ENCODE measurements at places on chromosomes 11 and 22. TPM values are rescaled to one million over a fixed set of nuclear protein-coding genes. Genes with fewer than 3 reads are reported as not detected.

DNA sequence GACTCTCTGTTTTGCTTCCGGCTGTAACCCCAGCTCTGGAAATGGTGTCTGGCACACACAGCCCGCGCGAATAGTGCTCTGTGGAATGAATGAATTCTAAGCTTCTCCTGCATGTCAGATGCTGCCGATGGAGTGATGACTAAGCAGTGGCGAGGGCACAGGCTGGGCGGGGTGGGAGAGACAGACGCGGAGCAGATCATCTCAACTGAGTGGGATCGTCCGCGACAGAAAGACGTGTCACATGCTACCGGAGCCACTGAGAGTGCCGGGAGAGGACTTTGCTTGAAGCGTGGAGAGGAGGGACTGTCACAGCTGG, 334.5 kb downstream of the CTTN start:
- no peak for DNase-seq

Gene PRR33
- total RNA-seq = not detected

DNA sequence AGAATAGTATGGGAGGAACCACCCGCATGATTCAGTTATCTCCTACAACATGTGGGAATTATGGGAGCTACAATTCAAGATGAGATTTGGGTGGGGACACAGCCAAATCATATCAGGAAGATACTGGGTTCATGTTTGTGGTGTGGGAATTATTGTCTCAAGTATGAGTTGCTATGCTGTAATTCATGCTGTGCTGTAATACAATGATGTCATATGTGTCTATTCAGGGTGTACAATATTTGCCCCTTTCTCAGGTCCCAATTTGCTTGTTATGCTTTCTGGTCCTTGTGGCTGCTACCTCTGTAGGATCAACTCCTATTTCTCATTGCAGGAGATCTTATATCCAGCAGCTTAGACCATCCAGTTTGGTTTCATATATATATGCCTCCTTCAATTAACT, 52.2 kb upstream of the ARHGAP20 start:
- DNase-seq = no peak

DNA sequence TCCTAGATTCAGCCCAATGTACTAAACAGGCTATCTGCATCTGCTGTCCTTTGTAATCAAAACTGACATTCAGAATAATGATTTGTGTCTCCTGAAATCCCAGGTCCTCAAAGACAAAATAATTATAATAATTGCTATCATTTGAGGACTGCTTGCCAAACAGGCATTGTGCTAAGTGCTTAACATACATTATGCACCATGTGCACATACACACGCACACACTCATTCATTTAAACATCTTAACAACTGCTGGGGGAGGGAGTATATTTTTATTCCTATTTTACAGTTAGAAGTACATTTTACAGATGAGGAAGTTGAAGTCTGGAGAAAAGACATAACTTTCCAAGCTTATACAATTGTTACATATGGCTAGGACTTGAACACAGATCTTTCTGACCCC, 308.0 kb upstream of the ZC3H12C start:
- no peak for DNase-seq

Gene MEN1
- total RNA-seq = 38.0 TPM

GRCh38 chr11:12086271-12087074, 23.9 kb upstream of the MICAL2 start:
- DNase-seq = peak; percentile 66

DNA sequence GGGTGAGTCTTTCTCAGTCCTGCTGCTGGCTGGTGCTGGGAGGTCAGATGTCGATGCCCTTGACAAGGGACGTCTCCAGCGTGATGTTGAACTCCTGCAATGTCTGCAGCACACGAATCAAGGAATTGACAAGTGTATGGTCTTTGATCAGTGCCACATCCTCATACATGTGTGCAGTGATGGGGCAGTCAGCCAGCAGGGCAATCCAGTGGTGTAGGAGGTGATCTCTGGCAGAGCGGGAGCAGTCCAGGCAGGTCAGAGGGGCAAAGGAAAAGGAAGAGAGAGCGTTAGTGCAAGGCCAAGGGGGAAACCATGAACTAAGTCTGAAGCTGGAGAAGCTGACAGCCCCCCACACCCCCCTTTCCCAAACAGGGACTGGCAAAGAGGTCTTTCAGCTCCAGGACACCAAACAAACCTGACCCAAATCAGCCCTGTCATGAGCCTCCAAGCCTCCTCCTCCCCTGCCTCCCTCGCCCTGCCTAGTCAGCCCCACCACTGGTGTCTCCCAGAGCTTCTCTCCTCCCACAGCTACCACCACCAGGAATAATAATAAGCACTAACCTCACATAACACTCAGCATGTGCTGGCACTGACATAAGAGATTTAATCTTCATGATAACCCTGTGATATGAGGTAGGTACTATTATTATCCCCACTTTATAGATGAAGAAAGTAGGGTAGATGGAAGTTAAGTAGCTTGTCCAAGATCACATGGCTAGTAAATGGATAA, 48.4 kb upstream of the SCUBE2 start:
- peak; percentile 30 for DNase-seq

GRCh38 chr22:48340727-48341709, 1486.7 kb downstream of the BRD1 start:
- no peak for DNase-seq

Gene PHLDA2
- total RNA-seq = 406 TPM

- peak; percentile 41 for DNase-seq
Measured at GRCh38 chr22:40238425-40239344, 61.0 kb downstream of the TNRC6B start.

Gene MUC5AC
- 6.9 TPM for total RNA-seq

DNA sequence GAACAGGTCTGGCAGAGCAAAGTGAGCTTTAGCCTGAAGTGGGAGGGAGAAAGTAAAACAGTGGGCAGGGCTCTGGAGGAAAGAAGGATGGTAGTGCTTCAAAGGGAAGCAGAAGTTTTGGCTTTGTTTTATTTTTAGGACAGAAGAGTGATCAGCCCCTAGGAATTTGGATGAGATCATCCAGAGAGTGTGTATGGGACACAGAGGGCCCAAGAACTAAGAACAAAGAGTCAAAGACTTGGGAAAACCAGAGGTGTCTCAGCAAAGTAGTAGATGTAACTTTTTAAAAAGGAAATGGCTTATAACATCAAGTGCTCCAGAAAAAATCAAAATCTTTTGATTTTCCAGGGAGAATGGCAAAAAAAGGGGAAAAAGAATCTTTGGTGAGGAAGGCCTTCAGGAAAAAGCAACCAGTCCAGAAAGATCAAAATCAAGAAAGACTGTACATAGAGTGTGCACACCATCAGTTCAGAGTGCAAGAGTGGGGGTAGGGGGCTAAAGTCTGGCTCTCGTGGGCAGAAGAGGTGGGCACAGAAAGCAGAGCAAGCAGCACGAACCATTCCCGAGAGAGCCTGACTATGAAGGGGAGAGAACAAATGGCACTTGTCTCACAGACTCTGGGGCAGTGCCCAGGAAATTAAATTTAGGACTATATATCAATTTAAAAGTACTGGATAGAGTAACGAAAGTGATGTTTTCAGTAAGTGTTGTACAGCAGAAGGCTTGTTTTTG, 30.0 kb downstream of the MAPK1 start:
- DNase-seq = no peak

Gene MMP13
- 0.13 TPM for total RNA-seq

Gene OR52D1
- total RNA-seq = not detected

DNA sequence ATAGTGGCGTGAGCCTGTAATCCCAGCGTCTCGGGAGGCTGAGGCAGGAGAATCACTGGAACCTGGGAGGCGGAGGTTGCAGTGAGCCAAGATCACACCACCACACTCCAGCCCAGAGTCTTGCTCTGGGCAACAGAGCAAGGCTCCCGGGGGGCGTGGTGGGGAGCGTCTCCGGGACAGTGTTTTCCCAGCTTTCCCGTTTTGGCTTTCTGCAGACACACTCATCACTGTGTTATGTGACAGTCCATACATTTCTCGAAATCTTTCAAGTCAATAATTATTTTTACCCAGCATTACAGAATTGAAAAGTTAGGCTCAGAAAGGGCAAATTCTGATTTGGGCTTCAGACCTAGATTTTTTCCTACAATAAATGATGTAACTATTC, 31.7 kb downstream of the NEAT1 start:
- DNase-seq = no peak

DNA sequence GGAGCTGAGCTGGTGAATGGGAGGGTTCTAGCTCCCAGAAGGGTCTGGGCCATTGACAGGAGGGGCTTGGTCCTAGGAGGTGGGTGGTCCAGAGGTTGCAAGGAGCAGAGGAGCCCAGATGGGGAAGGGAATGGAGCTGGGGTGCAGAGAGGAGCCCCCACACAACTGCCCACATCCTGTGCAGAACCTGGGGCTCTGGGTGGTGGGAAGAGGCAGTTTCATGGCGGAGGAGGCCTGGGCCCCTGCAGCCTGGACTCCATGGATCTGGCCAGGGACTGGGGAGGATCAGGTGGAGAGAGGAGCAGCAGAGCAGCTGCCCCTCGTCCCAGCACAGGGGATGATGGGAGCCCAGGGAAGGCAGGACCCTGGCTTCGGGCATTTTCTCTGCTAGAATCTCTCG, 963 bp upstream of the ADORA2A start:
- DNase-seq = no peak

GRCh38 chr11:15525582-15525981, 410.9 kb downstream of the INSC start:
- no peak for DNase-seq

DNA sequence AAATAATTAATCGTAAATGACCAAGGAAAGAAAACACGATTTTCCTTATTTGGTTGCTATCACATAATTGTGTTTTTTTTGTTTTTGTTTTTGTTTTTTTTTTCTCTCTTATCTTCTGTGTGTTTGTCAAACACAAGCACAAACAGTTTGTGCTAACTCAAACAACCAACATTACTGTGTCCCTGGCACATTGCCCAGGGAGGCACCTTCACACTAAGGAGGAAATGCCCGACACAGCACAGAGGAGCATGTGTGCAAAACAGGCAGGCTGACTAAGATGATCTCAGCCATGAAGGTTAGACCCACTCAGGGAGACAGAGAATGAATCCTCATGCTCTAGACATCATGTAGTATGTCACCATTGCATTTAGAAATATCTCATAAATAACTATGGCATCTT, 130.1 kb downstream of the SOX6 start:
- peak; percentile 87 for DNase-seq

DNA sequence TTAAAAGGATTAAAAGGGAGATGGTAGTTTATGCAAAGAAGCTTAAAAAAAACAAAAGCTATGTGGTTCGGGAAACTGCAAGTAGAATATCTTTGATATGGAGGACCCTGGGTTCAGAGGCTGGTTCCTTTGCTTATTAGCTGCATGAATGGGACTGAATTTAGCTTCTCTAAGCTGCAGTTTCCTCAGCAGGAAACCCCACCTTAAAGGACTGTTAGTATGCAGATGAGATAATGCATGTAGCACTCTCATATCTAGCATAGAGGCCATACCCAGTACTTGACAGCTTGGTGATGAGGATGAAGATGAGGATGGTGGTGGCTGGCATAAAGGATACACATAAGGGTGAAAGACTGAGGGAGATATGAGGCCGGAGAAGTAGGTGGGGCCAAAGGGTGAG, 134.6 kb downstream of the RRAS2 start:
- no peak for DNase-seq

DNA sequence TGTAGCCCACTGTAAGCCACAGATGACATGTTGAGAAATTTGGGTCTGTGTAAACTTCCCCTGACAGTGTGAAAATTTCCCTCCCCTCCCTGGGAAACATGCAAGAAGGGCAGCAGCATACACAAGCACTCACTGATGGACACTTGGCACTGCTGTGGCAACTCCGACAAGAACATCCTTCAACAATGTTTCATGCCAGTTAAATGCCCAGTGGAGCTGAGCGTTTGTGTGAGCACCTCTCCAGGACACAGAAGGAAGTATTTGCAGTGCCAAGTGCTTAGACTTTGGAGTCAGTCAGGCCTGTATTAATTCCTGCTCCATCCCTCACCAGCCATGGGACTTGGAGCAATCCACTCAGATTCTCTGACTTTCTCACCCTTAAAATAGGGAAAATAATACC, 17.7 kb downstream of the C11orf87 start:
- DNase-seq = no peak

Gene HMOX1
- 14.9 TPM for total RNA-seq

Gene ELMOD1
- not detected for total RNA-seq

GRCh38 chr11:32188785-32189184, 97.9 kb downstream of the RCN1 start:
- no peak for DNase-seq

Gene PATE2
- not detected for total RNA-seq

DNA sequence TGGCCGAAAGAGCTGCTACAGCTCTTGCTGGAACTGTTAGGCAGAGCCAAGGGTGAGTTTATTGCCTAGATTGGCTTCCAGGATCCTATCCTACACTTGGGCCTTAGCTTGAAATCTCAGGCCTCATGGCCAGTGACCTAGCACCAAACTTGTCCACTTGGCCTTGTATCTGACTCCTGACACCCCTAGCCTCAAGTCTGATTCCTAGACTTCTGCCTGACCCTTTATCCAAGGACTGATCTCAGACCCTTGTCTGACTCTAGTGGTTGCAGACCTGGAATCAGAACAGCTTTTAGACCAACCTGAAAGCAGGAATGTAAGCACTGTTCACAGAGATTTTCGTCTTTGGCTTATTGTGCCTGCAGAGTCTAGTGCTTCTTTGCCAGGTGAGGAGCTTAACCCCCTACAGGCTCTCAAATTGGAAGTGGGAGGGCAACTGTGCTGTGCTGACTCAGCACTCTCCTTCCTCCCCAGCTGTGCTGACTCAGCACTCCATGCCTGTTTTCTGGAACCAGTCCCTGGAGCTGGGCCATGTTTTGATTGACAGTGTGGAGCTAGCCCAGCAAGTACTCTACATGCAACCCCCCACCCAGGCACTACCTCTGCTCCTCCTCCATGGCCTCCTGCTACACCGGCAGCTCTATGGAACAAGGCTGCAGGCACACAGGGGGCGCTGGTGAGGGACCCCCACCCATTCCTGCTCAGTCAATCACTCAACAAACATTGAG, 35.1 kb downstream of the RRP8 start:
- no peak for DNase-seq

Measured in HT-29 (cell line).